ENCODE measurements at places on chromosomes 7 and 10.

- peak; percentile 3 for DNase-seq
Measured at GRCh38 chr7:20651960-20652544, 36.6 kb downstream of the ABCB5 start.

GRCh38 chr10:112313911-112314310 lies 30.7 kb downstream of the TECTB start:
- DNase-seq = no peak

- DNase-seq = no peak
Measured at GRCh38 chr7:155802906-155803417, 9.3 kb downstream of the SHH start.

- DNase-seq = no peak
Measured at GRCh38 chr10:100007231-100008141, 2.3 kb downstream of the DNMBP start.

GRCh38 chr10:86360657-86361056 lies 5.9 kb downstream of the GRID1 start:
- no peak for DNase-seq

DNA sequence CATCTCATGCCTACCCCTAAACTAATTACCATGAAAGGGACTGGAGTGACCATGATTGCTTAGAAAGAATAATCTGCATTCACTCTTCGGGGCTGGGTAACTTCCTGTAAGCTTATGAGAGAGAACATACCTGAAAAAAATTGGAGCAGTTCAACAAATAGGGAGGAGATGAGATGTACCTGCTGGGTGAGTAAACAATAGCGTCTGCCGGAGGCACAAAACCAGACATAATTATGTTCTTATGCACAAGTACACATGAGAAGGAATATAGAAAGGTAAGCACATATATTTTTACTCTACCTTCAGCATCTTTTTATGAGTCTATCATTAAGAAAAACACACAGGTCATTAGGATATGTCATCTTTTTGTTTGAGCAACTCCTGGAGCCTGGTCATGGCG lies 224.6 kb upstream of the FERD3L start:
- DNase-seq = no peak

DNA sequence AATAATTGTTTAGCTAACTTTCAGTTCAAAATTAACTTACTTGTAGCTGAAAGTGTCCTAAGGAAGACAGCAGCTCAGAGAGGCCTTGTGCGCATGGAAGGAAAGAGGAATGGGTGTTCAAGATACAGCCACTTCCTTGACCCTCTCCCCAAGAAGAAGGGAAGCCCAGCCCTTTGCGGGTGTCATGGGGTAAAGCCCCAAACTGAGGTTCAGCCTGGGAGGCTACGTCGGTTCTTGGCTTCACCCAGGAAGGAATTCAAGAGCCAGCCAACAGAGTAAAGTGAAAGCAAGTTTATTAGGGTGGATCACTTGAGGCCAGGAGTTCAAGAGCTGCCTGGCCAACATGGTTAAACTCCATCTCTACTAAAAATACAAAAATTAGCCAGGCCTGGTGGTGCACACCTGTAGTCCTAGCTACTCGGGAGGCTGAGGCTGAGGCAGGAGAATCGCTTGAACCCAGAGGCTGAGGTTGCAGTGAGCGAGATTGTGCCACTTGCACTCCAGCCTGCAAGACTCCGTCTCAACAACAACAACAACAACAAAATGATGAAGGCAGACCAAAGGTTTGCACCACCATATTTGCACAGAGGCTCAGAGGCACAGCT lies 15.9 kb downstream of the GPRIN2 start:
- no peak for DNase-seq

DNA sequence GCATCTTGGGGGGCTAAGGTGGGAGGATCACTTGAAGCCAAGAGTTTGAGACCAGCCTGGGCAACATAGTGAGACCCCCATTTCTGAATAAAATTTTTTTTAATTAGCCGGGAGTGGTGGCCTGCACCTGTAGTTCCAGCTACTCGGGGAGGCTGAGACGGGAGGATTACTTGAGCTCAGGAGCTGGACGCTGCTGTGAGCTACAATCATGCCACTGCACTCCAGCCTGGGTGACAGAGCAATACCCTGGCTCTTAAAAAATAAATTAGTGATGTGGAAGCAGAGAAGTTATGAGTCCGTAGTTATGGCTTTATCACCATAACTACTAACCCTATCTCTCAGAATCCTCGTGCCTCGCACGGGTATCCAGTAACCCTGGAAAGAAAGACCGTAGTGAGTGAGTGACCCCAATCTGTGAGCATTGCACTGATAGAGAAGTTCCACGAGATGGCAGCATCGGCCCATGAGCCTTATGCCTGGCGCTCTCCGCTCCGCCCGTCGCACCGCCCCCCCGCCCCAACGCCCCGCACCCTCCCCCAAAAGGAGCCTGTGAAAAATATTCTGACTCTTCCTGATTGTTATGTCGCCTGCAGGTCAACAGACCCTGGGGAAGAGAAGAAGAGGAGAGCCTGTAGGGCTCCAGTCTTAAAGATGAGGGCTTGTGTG lies 4.9 kb upstream of the SLC29A3 start:
- DNase-seq = peak; percentile 65

GRCh38 chr7:143974459-143974858 lies 19.8 kb downstream of the OR2F1 start:
- no peak for DNase-seq

- no peak for DNase-seq
Measured at GRCh38 chr7:77497079-77497478, 40.0 kb upstream of the PTPN12 start.

GRCh38 chr10:85492684-85493083 lies 873.9 kb downstream of the GRID1 start:
- DNase-seq = no peak

DNA sequence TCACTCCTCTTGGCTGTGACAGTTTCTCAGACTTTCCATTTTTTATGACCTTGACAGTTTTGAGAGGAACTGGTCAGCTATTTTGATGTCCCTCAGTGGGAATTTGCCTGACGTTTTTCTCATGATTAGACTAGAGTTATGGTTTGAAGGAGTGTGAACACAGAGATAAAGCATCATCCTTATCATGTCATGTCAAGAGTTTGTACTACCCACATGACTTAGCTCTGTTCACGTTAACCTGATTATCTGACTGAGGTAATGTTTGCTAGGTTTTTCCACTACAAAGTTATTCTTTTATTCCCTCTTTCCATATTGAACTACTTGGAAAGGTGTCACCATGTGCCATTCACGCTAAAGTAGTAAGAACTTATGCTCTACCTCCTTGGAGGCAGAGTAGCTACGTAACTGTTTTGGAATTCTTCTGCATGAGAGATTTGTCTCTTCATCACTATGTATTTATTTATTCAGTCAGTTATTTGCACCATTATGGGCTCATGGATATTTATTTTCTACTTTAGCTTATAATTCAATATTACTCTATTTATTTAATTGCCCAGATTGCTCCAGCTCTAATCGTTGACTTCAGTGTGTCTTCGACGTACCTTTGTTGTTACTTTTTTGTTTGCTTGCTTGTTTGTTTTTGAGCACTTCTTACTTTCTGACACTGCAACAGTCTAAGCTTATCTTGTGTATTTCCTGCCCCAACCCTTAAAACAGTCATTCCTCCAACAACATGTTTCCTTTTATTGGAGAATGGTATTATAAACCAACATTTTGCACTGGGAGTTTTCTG lies 50.4 kb downstream of the CPED1 start:
- DNase-seq = no peak

- DNase-seq = no peak
Measured at GRCh38 chr7:123552641-123553040, 5.0 kb downstream of the NDUFA5 start.

GRCh38 chr7:139536152-139536551 lies 12.7 kb downstream of the CLEC2L start:
- no peak for DNase-seq

DNA sequence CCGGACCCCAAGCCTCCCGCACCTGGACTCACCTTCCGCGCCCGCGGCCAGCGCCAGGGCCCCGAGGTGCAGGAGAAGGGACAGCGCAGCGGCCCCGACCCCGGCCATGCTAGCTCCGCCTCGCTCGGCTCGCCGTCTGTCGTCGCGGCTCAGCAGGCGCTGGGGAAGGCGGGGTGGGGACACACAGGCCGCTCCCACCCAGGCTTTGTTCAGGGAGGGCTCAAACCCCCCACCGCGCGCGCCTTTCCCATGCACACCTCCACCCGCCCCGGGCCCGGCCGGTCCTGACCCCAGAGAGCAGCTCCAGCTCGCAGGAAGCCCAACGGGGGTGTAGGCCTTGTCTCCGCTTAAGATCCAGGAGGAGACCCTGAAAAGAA lies at the start of gene KCP:
Gene KCP, minus strand, starts transcription at position 141 of the 377 bp plus-strand sequence. Its CDS starts 33 bp downstream, at position 108.
- no peak for DNase-seq

GRCh38 chr10:128011059-128011979 lies 104.4 kb downstream of the PTPRE start:
- peak; percentile 85 for DNase-seq

- DNase-seq = no peak
Measured at GRCh38 chr7:89728481-89728880, 425.8 kb upstream of the STEAP1 start.

GRCh38 chr10:106971411-106971831 lies 193.1 kb downstream of the SORCS1 start:
- no peak for DNase-seq
